NCI-H526 (cell line): ENCODE measurements at places on chromosomes 12 and 14.

DNA sequence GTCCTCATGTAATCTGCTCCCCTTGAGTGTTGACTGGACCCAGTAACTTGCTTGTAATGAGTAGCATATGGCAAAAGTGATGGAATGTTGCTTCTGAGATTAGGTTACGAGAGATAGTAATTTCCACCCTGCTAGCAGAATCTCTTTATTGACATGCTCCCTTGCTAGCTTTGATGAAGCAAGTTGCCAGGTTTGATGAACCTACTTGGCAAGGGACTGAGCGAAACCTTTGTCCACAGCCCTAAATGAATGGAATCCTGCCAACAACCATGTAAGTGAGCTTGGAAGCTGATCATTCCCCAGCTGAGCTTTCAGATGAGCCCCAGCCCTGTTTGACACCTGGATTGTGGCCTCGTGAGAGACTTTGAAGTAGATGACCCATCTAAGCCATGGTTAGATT is 120.8 kb upstream of the PLXNC1 start:
- no peak for DNase-seq

DNA sequence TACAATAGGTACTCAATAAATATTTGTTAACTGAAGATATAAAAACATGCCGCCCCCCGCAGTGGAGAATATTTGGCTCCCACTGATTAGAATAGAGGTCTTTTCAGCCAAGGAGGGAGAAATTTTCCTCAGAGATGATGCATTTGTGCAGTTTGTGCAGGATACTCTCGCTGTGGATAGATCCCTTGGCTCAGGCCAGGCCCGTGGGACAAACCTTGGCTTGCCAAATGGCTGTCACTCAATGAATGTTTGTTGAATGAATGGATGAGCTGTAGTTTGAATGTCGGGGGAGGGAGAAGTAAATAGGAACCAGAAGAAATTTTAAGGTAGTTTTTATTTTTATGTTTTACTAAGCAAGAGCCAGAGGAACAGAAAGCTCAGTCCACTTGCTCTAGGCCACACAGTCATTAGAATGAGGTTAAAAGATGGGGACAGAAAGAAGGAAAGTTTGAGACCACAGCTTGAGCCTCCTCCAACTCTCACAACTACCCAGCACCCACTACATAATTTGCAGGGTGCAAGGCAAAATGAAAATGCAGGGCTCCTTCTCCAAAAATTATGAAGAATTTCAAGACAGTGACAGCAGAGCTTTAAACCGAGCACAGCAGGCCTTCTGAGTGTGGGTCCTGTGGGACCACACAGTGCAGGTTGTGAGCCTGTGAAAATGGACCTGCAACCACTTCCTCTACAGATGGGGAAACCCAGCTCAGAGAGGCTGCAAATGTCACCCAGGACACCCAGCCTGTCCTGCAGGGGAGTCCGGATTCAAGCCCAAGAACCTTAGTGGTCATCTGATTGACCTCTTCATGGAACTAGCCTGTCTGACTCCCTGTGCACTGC is 51.4 kb downstream of the WSCD2 start:
- no peak for DNase-seq

- DNase-seq: no peak
Measured at GRCh38 chr12:105670672-105671071, 340.2 kb downstream of the C12orf75 start.

DNA sequence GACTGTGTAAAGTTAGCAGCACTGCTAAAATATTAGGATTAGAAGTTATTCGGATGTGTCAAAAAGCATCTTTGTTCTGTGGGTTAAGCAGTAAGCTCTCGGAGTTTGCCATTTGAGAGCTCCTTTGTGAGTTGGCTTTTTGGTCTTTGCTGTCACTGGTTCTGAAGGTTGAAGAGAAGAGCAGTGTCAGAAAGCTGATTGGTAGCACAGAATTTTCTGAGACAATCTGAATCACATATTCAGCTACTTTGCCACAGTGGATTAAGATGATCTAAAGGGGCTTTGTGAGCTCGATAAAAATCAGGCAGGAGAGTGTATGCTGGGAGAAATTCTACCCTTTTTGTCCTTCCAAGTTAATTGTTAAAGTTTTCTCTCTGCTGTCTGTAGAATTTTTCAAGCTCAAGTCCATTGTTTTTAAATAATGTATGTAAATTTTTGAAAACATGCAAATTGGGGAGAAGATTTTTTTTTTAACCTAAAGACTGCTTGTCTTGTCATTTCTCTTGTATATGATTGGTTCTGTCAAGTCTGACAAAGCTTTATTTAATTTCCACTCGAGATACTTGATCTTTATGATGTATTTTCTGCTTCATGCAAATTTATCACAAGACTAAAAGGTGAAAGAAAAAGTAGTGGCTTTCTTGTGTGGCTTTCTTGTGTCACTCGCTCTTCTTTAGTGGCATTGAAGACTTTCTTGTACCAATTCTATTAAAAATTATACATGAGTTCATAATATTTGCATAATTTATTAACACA is 307.3 kb downstream of the EGLN3 start:
- DNase-seq: peak; percentile 2

DNA sequence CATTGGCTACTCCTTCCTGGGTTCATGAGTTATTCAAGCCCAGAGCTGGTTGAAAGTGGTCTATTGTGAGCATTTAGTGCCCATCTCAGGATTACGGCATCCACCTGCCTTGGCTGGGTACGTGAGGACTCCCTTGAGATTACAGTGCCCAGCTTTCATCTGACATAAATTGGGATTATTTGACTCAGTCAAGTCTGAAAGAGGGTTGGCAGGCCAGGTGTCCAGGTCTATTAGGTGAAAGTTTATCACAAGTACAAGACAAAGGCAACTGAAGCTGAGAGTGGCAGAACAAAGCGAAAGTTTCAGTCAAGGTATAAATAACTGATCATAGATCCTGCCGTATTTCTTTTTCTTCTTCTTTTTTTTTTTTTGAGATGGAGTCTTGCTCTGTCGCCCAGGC is 84.6 kb upstream of the ATF7IP start:
- no peak for DNase-seq

GRCh38 chr14:92348154-92348553 is 25.2 kb downstream of the SLC24A4 start:
- peak; percentile 15 for DNase-seq

GRCh38 chr14:51357250-51357649 is 117.2 kb downstream of the TMX1 start:
- DNase-seq: no peak

GRCh38 chr12:1078002-1078401 is 87.0 kb downstream of the ERC1 start:
- no peak for DNase-seq

- no peak for DNase-seq
Measured at GRCh38 chr14:61033054-61033453, 52.0 kb downstream of the SLC38A6 start.

GRCh38 chr12:13570005-13570694 is 373.6 kb downstream of the EMP1 start:
- no peak for DNase-seq

DNA sequence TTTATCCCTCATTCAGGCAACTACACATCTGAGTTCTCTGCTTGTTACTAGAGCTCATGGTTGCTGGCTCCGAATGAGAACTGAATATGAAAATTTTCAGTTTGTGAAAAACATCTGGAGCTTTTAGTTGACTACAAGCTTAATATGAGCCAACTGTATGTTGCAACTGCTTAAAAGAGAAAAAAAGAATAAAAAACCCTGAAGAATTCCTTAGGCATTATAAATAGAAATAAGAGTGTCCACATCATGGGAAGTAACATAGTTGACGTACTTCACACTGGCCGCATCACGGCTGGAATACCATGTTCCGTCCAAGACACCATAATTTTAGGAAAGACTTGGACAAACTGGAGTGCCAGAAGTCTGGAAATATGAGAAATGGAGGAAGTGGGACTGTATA is 57.9 kb downstream of the PDE3A start:
- DNase-seq: no peak

DNA sequence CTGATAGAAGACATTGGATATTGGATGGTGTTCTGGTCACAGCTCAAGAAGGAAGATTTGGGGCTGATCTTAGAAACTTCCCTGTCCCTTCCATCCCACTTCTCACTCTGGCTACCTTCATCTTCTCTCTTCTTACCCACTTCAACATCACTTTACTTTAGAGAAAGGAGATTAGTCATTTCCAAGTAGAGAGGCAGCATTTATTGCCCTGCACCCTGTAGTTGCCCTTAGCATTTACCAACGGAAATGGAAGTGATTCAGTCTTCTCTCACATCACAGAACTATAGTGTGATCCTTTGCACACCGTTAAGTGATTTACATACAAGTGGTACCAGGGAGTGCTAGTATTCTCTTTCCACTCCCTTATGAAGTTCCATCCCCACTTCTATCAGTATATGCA is 52.4 kb downstream of the PHLDA1 start:
- DNase-seq: no peak

- DNase-seq: no peak
Measured at GRCh38 chr14:25003537-25003936, 46.4 kb downstream of the STXBP6 start.

- DNase-seq: no peak
Measured at GRCh38 chr12:19453961-19454360, 14.7 kb downstream of the AEBP2 start.

DNA sequence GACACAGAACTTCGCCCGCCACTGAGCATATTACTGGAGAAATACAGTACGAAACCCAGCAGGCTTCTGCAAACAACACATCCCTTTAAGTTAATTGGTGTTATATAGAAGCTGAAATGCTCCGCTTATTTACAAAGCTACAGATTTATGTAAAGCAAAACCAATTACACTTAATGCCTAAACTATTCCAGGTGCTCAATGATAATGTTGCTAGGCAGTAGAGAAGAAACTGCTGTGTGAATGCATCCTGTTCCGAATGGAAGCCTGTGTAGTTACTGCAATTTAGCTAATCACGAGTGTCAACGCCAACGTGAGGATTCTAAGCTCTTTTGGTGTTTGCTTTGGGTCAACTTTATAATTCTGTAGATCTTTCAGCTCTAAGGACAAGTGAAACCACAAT is 89.8 kb downstream of the SLC15A5 start:
- DNase-seq: no peak

GRCh38 chr12:62839869-62840660 is 94.9 kb downstream of the PPM1H start:
- no peak for DNase-seq

GRCh38 chr12:64616201-64616600 is 5.9 kb downstream of the RASSF3 start:
- no peak for DNase-seq

DNA sequence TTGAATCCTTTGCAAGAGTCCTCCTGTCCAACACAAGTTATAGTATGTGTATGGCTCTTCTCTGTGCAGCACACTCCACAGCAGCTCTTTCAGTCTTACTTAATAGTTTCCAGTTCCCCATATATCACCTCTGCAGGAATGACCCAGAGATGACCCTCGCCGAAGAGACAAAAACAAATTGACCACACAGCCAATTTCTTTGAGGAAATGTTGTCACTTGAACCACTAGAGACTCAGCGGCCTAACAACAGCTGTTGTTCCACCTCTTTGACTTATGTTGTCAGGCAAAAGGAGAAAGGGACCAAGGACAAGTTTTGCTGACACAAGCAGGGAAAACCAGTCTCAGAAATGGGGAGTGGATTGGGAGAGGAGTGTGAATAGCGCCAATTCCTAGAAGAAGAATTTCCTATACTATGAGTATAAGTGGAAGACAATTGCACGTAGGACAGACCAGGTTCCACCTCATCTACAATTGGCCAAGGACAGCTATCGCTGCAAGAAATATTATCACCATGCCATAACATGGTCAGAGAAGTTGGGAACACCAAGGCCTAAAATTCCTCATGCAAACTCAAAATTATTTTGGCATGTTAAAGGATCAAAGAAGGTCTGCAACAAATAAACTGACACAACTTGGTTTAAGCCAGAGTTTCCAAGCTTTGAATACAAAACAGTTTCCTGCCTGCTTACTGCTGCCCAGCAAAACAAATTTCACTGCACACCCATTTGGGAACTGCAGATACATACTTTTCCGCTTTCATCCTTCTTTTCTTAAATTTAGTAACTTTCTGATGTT is 41.7 kb upstream of the ITPR2 start:
- no peak for DNase-seq

- DNase-seq: peak; percentile 20
Measured at GRCh38 chr14:67883717-67884116, 64.1 kb downstream of the RAD51B start.

- peak; percentile 19 for DNase-seq
Measured at GRCh38 chr14:61406198-61406597, 84.8 kb downstream of the PRKCH start.

- DNase-seq: no peak
Measured at GRCh38 chr14:98177551-98177950, 1094.4 kb downstream of the BCL11B start.

- DNase-seq: no peak
Measured at GRCh38 chr12:68391937-68392336, 59.8 kb upstream of the MDM1 start.

DNA sequence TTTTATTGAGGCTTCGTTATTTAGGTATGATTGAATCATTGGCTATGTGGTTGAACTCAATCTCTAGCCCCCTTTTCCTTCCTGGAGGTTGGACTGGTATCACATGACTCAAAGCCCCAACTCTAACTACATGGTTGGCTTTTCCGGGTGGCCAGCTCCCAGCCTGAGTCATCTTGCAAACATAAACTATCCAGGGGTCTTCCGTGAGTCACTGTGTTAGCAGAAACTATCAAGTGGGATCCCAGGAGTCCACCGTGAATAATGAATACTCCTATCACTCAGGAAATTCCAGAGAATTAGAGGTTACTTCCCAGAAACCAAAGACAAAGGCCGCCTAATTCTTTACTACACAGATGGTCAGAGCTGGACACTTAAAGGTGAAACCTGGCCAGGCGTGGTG is 19.7 kb upstream of the PLEKHD1 start:
- DNase-seq: no peak

GRCh38 chr12:79877246-79877645 is 57.7 kb downstream of the PPP1R12A start:
- DNase-seq: no peak

DNA sequence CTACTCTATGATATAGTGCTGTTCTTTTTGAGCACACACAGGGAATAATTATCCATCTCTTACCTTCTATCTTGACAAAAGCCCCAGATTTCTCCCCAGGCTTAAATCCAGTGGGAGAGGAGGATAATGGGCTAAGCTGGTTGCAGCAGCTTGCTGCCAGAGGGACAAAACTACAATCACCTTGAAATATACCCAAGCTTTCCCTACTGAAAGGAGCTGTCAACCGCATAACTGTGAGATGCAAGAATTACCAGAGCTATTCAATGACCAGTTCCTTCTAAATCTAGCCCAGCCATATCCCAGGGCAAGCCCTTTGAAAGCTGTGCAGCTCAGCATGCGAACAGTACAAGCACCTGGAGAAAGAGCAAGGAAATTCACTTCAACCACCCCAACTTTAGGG is 943 bp upstream of the MGAT4C start:
- DNase-seq: no peak

DNA sequence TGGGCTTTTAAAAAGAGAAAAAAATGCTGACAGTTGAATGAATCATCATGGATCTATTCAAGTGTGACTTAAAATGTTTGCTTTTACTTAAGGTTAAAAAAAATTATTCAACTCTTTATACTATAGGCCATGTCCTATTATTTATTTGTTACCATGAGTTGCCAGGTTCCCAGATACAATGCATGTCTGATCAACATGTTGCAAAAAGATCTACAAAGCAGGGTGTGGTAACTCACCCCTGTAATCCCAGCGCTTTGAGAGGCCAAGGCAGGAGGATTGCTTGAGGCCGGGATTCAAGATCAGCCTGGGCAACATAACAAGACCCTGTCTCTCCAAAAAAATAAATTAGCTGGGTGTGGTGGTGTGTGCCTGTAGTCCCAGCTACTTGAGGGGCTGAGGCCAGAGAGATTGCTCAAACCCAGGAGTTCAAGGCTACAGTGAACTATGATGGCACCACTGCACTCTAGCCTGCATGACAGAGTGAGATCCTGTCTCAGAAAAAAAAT is 460.8 kb downstream of the BCAT1 start:
- DNase-seq: no peak
